Stimulated activated CD8-positive, alpha-beta memory T cell treated with anti-CD3 and anti-CD28 coated beads, Interleukin-7, amount 100 ng/mL, for 1 hour (primary cell): ENCODE measurements at places on chromosomes 2 and 18.

DNA sequence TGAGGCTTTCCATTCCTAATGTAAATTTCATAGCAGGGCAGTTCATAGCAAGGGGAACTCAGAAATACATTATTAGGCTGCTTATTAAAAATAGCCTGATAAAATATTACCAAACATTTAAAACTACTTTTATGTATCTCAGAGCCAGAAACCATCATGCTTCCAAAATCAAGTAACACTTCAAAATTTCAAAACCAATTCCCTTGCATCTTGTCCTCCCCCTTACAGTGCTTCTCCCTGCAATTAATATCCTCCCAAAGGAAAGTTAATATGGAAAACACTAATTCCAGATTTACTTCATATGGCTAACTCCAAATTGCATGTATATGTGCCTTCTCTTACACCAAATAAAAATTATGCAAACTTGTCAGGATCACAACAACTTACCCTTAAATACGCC lies 6.6 kb downstream of the PLEKHH2 start:
- no peak for DNase-seq

GRCh38 chr2:11473659-11474433 lies 7.9 kb upstream of the E2F6 start:
- DNase-seq, result no peak

DNA sequence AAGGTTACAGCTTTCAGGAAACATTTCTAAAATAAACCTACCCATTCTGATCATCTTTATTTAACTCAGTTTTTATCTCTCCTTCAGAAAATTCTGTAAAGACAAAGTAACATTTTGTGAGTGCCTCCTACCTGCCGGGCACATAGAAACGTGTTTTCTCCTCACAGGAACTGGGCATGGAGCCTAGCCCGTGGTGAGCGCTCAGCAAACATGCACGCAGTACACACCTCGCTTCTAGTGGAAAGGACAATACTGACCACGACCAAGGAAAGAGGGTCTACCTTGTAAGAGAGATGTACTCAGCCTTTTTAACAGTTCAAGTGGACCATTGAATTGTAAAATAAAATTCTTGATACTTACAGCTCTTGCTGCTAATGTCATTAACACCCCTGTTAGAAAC lies 24.8 kb upstream of the KIDINS220 start:
- no peak for DNase-seq

DNA sequence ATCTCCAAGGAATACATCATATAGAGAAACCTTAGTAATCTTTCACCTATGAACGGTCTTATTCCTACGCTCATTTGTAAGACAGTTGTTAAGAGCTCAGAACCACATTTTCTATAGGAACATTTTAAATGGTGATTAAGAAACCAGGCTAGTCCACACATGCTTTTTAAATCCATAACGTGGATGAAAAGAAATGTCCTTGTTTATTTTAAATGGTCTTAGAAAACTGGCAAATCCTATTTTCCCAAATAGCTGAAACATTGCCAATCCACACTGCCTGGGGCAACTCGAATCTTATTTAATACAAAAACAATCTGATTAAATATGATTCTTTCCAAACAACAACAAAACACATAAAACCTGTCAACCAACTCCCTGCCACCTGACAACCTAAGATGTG lies 23.7 kb downstream of the METTL8 start:
- DNase-seq, result no peak
